ENCODE measurements at places on chromosomes 1 and 21.

GRCh38 chr1:2091611-2092604 is 41.7 kb downstream of the PRKCZ start:
- no peak for DNase-seq

GRCh38 chr21:32523463-32523862 is 61.9 kb downstream of the TCP10L start:
- no peak for DNase-seq

GRCh38 chr1:151292207-151293030 is 10.3 kb downstream of the ZNF687 start:
- DNase-seq, result no peak

DNA sequence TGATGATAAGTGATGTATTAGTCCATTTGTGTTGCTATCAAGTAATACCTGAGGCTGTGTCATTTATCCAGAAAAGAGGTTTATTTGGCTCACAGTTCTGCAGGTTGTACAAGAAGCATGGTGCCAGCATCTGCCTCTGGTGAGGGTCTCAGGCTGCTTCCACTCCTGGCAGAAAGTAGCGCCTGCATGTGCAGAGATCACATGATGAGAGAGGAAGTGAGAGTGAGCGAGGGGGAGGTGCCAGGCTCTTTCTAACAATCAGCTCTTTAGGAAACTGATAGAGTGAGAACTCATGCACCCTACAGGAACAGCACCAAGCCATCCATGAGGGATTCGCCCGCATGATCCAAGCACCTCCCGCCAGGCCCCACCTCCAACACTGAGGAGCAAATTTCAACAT is 2.2 kb upstream of the FHAD1 start:
- no peak for DNase-seq

GRCh38 chr1:192081359-192081758 is 76.9 kb upstream of the RGS18 start:
- no peak for DNase-seq

GRCh38 chr1:53449021-53449420 is 10.2 kb upstream of the DMRTB1 start:
- no peak for DNase-seq

GRCh38 chr1:171210355-171210754 is 25.3 kb downstream of the FMO2 start:
- DNase-seq, result no peak

DNA sequence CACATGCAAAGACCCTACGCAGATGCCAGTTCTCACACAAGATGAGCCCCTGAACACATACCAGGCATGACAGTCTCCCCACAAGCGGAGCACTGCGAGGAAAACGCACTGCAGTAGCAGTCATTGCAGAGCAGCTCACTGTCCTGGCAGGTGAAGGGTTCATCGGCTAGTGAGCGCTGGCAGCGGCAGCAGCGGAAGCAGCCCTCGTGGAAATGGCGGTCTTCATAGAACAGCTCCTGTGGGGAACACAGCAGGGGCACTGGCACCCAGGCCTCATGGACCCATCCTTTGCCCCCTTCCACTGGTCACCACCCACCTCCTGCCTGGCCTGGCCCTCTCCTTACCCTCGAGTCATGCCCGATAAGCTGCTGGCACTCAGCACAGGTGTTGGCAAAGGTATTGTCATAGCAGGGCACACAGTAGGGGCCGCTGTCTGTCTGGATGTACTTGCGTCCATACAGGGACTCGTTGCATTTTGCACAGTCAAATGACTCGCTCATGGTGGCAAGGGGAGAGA is 6.3 kb downstream of the FHL3 start:
- no peak for DNase-seq

GRCh38 chr1:157955857-157956256 is 37.6 kb upstream of the KIRREL1 start:
- DNase-seq, result no peak

All from left forelimb (tissue), 1 donor.